Stimulated activated CD8-positive, alpha-beta memory T cell treated with anti-CD3 and anti-CD28 coated beads, Interleukin-4, amount 100 ng/mL, for 4 hours (primary cell): ENCODE measurements at places on chromosomes 13 and 19.

GRCh38 chr19:53853707-53854106 lies 14.0 kb upstream of the MYADM start:
- no peak for DNase-seq

- DNase-seq: no peak
Observed at GRCh38 chr13:43014162-43014561, 9.2 kb upstream of the DNAJC15 start.

DNA sequence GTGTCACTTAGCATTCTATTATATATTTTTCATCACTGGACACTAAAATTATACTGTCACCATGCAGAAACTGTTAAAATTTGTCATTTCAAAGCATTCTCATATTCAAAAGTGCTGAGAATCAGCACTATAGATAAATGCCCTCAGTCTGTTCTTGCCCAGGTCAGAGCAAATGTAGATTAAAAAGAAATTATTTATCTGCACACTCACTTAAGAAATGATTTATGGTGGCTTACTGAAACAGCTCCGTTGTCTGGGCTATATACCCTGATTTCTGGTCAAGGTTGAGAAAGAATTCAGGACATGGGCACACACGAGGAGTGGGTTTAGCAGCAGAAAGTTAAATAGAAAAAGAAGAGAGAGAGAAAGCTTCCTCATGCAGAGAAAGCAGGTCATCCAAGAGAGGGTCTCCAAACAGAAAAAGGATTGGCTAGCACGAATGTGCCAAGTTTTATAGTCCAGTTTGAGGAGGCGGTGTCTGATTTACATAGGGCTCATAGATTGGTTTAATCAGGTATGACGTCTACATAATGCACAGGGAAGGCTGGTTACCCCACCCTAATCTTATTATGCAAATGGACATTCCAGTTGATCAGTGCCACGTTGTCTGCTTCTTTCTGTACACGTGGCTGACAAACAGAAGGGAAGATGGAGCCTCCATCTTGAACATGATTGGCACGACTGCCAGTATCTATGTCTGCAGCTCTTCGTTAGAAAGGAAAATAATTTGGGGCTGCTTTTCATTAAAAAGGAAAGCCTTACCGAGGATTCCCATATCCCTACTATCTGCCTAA lies 47.3 kb upstream of the N4BP2L1 start:
- no peak for DNase-seq

DNA sequence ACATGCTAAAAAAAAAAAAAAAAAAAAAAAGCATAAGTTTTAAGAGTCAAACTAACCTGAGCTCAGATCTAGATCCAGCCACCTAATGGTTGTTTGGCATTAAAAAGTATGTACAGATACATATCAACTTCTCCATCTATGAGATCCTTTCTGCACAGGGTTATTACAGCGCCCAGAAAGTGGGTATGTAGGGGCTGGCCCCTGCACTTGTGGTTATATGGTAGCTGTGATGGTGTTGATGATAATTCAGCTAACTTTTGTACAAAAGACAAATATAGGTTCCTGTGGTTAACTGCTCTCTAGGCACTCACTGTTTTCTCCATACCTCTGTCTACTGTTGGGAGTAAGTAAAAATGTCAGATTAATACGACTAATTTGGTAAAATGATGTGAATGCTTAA lies 81.7 kb downstream of the TNFRSF19 start:
- no peak for DNase-seq

DNA sequence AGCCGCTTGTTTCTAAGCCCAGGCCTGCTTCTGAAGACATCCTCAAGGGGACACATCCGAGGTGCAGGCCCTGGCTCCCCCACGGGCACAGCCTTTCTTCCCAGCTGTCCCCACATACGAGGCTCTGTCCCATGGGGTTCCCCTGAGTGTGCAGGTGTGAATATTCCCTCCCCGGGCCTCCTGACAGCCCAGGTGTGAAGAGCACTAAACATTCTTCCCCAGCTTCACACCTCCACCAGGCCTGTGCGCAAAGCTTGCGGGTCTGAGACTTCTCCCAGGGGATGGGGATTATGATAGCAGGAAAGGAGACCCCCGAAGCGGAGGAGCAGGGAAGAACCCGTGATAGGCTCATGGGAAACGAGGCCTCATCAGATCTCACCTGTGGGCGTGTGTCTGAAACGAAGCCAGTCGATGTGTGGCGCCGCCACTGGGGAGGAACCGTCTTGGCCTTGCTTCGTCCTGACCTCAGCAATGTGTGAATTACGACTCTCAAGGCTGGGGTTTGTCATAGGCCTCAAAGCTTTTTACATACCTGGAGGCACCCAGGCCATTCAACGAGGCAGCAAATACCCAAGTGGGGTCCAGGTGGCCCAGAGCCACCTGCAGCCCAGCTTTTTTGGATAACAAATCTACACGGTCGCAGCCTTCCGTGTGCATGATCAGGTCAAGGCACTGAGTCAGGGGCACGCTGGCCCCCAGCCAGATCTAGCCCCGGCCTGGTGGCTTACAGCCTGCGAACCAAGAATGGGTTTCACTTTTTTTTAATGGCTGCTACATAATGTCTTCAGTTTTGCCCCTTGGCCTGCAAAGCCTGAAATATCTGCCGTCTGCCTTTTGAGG lies 134.3 kb downstream of the STK24 start:
- no peak for DNase-seq

GRCh38 chr13:49320975-49321374 lies 73.2 kb downstream of the CDADC1 start:
- no peak for DNase-seq

DNA sequence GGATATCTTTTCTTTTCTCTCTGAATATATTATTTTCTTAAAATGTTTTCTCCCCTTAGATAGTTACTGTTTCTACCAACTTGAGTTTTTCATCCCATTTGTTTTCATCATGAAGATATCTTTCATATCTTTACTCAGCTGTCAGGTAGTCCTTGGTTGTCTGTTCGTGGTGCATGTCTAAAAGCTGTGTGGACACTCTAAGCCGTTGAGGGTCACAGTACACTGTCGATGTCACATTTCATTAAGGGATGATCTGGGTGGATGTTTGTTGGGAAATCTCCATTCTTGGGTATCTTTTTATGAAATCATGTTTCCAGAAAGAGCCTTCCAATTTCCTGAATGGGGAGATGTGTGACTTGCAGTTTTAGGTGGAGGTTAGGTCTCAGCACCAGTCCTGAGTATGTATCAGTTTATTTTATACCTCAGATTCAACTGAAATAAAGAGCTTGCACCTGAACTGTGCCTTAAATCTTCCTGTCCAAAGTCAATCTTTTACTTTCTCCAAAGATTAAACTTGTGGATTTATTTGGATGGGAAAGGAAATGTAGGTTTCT lies 23.2 kb downstream of the ZMYM2 start:
- no peak for DNase-seq

- no peak for DNase-seq
Observed at GRCh38 chr13:31330236-31330635, 130.5 kb downstream of the B3GLCT start.

GRCh38 chr13:111513766-111514609 lies 193.5 kb downstream of the TEX29 start:
- DNase-seq: no peak

GRCh38 chr19:35085947-35086346 lies 29.7 kb upstream of the FXYD3 start:
- no peak for DNase-seq

GRCh38 chr13:109213714-109214113 lies 572.7 kb downstream of the IRS2 start:
- no peak for DNase-seq
